ENCODE measurements at places on chromosomes 13 and 19.

- DNase-seq, result no peak
Observed at GRCh38 chr13:23561261-23561660, 9.0 kb upstream of the TNFRSF19 start.

- peak; percentile 53 for DNase-seq
Observed at GRCh38 chr19:46481947-46482346, 10.6 kb upstream of the PNMA8A start.

DNA sequence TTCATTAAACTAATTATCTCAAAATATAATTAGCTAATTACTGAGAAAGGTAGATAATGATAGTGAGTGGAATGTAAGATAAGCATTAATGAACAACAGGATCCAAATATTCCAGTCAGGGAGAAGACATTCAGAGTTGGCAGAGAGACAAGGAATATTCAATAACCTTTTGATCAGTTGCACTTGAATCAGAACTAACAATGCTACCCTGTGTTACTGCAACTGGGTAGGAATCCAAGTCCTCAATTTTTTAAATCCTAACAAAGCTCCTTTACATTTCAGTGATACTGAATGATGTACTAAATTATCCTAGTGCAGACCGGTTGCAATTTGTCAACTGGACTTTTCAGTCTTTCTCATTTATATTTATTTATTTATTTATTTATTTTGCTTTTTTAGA lies 107.1 kb upstream of the MIR17HG start:
- no peak for DNase-seq

DNA sequence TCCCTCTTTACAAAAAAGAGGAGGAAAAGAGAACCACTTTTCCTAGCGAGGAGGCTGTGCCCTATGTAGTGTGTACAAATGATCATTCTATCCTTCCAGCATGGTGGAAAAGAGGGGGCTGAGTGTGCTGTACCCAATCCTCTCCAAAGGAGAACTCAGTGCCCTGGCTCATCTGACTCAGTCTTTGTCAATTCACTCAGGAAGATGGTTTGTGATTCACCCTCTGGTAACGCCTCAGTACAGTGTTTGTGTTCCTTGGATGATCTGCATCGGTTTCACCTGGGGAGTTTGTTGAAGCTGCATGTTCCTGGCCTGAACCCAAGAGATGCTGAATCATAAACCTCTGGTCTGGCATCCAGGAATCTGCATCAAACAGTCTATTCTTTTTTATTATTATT lies 18.3 kb upstream of the ENOX1 start:
- DNase-seq, result peak; percentile 95

DNA sequence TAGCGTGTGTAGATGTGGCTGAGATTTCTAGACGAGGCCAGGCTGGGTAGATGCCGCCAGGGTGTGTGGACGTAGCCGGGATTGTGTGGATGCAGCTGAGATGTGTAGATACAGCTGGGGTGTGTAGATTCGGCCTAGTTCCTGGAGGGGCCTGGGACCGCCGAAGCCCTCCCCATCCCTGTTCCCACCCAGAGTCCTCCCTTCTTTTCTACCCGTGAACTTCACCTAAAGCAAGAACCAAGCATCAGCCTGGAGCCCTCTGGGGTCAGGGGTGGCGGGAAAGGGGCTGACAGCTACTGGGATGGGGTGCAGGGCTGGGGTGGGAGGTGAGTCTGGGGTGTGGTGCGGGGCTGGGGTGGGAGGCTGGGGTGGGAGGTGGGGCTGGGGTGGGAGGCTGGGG lies 768 bp downstream of the TMPRSS9 start:
- no peak for DNase-seq

- DNase-seq, result peak; percentile 98
Observed at GRCh38 chr19:8367327-8368001, 3.5 kb downstream of the ANGPTL4 start.

DNA sequence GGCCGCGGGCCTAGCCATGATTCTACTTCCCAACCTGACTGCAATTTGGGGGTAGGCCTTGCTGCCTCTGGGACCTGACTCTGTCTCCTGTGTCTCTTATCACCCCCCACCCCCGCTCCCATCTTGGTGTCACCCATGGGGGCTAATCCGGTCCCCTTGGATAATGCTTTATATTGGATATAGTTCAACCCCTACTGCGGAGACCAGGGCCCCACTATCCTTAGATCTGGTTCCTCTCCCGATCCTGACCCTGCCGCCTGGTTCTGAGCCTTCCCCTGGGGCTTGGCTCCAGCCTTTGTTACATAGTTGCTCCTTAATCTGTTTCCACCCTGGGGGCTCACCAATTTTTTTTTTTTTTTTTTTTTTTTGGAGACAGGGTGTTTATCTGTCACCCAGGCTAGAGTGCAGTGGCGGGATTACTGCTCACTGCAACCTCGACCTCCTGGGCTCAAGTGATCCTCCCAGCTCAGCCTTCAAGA lies 1.3 kb downstream of the BLOC1S3 start:
- no peak for DNase-seq

GRCh38 chr19:11169896-11170678 lies 14.5 kb upstream of the SPC24 start:
- no peak for DNase-seq

- no peak for DNase-seq
Observed at GRCh38 chr19:16562608-16563025, 9.6 kb downstream of the SLC35E1 start.

GRCh38 chr19:46926170-46927071 lies 65.6 kb downstream of the ARHGAP35 start:
- no peak for DNase-seq

DNA sequence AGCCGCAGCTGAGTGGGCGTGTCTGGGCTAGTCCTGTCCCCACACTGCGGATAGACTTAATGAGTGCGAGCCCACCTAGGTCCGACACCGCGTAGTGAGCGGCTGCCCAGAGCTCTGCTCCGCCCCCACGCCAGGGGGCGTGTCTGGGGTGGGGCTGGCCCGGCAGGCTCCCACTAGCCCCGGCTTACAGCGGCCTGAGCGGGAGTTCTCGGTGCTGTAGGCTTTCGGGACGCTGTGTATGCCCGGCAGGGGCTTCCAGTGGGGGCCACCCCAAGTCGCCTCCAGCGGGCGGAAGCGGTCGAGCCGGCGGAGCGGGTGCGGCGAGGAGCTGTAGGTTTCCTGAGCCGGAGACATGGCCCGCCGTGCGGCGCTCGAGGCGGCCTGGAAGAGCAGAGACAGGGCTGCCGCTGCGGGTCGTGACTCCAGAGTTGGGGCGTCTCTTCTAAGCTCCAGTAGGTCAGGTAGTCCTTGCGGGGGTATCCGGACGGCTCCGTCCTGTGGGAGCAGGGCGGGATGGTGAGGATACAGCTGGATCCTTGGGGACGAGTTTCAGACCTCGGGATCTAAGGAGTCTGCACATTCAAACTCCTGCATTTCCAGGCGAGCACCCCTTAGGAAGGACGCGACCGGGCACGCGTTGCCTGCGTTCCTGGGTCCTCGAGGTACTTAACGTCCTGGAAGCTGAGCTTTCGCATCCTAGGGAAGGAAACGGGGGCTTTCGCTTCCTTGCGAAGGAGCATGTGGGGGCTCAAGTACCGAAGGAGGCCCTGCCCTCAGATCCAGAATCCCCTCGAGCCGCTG lies 1.2 kb downstream of the CGB7 start:
- DNase-seq, result peak; percentile 48

- no peak for DNase-seq
Observed at GRCh38 chr13:40389081-40389641, 277.3 kb downstream of the FOXO1 start.

DNA sequence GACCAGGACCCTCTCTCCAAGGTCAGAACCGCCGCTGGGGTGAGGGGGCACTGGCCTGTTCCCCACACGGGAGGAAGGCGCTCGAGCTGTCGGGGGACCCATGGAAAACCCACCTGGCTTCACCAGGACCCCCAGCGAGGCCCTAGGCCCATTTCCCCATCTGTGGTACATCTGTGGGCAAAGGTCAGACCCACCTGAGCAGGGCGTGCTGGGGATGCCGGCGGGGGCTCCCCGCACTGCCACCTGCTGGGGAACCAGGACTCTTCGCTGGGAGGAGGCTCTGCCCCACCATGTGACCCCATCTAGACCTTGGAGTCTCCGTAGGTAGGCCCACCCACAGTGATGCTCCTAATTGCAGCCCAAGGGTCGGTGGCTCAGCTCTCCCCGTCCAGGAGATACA lies 511 bp downstream of the WDR88 start:
- no peak for DNase-seq

DNA sequence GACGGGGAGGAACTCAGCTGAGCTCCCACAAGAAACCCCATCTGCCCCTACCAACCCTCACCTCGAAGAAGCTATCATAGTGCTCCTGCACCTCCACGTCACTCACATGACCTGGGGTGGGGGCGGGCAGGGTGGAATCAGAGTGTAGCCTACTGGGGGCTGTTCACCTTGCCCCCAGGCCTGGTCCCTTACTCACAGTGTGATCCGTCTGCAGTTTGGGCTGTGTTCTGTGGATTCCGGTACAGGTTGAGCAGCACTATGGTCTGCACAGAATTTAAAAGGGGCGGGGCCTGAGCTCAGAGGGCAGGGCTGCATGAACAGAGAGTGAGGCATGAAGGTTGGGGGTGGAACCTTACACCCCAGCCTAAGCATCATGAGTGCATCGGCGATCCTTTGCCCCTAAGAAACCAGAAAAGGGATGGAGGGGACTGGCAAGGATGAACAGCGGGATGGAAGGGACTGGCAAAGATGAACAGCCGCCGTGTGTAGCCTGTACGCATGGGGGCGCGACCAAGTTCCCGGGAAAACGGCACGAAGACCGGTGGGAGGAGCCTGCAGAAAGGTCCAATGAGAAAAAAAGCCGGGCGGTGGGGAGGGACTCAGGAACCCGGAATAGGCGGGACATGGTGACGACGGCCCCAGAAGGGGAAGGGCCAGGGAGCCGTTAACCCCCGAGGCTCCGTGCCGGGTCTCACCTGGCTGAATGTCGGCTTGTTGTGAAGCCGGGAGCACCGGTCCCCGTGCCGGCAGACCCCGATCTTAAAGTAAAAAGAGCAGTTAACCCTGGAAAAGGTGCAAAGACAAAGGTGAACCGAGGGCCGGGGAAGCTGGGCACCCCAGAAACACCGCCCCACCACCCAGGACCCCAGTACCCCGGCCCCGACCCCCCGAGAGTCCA lies 539 bp downstream of the U2AF1L4 start:
- DNase-seq, result peak; percentile 96

GRCh38 chr13:97307118-97307881 lies 85.2 kb downstream of the MBNL2 start:
- no peak for DNase-seq

DNA sequence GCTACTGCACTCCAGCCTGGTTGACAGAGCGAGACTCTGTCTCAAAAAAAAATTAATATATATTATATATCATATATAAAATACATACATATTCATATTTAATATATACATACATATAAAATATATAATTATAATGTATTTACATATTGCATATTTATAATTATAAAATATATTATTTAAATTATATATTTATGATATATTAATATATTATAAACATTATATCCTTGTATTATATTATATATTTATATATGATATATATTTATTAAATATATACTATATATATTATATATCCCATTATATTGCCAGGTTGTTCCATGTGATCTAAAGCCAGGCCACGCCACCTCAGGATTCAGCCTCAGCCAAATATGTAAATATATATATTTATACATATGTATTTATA lies 9.7 kb downstream of the BRME1 start:
- no peak for DNase-seq

DNA sequence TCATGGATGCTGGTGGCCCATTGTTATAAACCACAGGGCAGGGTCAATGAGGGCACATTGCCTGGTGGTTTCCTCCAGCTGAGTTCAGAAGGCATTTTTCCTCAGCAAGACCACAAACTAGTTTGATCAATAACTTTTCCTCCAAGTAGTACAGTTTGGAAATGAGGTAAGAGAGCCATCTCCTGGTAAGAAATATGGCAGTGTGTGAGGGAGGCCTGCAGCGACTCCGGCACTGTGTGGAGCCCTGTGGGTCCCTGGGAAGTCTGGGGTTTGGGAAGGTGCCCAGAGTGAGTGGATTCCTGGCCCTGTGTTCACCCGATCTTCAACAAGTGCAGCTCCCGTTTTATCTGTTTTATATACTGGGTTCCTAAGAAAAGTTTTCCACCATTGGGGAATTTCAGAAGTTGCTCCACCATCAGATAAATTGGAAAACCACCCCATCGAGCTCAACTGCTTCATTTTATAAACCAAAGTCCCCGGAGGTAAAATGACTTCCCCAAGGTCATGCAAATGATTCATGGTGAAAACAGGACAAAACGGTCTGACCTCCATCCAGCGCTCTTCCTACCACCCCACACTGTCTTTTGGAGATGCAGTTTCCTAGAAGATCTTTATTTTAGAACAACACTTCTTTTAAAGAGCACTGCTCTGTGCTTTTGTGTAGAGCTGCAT lies 148.4 kb downstream of the KATNAL1 start:
- DNase-seq, result peak; percentile 78

GRCh38 chr19:23481043-23481442 lies 85.8 kb upstream of the ZNF91 start:
- DNase-seq, result no peak

DNA sequence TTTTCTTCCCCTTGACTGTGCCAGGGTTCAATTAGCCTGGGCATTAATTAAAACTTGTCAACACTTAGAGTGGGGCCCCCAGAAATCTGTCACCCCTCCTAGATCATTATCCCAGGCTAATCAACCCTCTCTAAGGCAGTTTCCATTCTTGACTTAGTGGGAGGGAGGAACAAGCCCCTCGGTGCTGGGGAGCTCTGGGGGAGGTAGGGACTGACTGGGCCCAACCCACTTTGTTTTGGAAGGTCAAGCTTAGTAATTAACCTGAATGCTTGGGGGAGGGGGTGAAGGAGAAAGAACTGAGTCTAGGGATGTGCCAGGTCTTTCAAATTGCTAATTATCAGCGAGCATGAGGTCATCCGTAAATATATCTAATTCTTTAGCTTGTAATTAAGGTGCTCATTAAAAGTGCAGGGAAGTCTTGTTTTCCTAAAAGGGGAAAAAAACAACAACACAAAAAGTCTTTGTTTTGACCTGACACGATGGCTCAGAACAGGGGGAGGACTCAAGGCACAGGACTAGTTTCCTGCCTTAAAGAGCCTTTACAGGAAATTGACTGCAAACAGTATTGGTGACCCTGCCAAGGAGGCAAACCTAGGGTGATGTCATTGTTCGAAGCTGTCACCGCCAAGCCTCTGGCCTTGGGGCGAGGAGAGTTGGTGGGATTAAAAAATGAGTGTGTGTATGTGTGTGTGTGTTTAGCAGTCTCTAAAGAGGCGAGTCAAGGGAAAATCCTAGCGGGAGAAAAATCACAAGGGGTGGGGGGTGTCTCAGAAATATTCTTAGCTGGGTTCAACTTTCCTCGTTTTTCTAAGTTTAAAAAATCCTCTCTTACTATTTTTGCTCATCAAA lies 19.4 kb downstream of the ACTN4 start:
- peak; percentile 91 for DNase-seq

DNA sequence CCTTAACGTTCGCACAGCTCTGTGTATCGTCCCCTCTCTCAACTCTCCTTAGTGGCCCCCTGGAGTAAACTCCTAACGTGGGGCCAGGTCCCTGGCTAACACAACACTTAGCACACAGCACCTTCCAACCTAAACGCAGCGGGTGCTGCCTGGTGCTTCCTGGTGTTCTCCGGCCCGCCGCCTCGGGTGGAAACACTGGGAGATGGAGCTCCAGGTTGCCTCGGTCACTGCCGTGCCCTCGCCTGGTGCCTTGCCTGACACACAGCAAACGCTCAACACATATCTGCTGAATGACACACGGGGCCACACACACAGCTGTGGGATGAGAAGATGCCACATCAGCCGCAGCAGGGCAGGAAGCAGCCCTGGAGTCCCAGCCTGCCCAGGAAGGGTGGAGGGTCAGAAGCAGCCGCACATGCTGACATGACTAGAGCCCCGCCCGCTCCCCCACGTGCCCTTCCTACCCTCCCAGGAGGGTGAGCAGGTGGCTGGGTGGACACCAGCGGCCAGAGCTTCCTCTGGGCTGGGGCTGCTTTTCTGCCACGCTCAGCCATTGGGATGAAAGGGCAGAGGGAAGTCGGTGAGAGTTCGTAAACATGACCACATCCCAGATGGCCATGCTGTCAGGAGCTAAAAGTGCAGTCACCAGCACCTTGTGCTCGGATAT lies 6.6 kb downstream of the PEPD start:
- DNase-seq, result peak; percentile 27
